ENCODE measurements at places on chromosomes 6 and 20.

DNA sequence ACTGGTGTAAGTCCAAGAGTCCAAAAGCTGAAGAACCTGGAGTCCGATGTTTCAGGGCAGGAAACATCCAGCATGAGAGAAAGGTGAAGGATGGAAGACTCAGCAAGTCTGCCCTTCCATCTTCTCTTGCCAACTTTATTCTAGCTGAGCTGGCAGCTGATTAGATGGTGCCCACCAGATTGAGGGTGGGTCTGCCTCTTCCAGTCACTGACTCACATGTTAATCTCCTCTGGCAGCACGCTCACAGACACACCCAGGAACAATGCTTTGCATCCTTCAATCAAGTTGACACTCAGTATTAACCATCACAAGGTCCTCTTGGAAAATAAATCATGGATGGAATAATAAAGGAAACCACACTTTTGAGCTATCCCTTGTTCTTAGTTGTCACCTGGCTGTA is 121.2 kb downstream of the MAP3K7 start:
- DNase-seq: no peak

GRCh38 chr6:134835993-134836392 is 113.9 kb downstream of the ALDH8A1 start:
- DNase-seq: peak; percentile 83

DNA sequence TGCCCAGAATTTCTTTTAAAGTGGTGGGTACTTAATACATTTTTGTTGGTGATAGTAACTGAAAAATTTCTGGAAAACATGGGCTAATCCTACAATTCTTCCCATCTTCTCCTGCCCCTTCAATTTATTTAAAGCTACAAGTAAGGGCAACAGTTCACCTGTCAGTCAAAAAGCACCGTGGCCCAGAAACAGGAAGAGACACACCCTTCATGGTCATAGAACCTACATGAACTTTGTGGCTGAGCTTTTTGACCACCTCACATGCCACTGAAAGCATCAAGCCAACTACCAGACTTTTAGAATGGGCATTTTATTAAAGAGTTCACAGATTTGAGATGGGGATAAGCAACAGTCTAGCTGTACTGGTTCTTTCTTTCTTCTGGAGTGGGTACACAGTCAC is 201.1 kb upstream of the CNR1 start:
- DNase-seq: peak; percentile 25

GRCh38 chr6:149938571-149939355 is 3.1 kb upstream of the ULBP2 start:
- no peak for DNase-seq
